ENCODE measurements at places on chromosomes 7 and 10.

DNA sequence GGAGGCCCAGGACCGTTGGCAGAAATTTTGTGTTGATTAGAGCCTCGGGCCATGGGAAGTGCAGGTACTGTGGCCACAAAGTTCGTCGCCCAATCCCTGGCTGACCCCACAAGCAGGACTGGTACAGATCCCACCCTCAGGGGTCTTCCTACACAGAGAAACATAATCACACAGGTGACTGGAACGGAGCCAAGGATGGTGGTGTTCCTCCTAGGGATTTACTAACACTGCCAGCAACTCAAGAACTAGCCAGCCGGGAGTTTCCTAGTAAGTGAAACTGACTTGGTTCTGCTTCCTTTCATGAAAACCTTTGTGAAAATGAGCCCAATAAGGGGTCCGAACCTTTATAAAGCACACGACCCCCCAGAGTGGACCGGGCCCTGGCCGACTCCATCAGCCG lies 5.7 kb downstream of the CUX1 start:
- no peak for DNase-seq

GRCh38 chr10:67327626-67328535 lies 368.1 kb downstream of the CTNNA3 start:
- DNase-seq: no peak

DNA sequence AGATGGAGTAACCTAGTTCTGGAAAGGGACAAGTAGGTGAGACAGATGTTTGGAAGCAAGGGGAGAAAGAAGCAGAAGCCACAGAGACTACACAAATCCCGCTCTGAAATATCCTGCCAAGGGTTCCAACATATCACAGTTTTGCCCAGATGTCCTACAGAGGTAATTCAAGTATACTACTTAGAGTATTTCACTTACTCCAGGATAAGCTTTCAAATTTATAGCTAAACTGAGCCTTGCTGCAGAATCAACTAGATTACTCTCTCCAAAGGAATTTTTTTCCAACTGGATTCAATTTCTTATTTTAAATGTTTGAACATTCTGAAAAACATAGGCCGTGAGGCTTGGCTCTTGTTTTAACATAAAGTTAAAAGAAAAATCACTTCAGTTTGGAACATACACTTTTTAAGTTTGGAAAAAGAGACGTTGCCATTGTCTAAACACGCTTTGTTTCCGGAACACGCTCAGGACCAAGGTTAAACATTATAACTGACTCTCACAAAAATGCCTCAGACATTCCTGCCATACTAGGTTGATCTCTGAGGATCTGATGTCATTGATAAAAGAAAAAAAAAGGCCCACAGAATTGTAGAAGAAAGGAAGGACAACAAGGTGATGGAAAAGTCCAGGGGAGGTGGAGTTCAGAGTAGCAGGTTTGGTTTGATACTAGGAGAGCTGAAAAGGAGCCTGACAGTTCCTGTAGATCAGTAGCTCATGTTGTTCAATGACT lies 74.8 kb downstream of the FAM185A start:
- DNase-seq: no peak

DNA sequence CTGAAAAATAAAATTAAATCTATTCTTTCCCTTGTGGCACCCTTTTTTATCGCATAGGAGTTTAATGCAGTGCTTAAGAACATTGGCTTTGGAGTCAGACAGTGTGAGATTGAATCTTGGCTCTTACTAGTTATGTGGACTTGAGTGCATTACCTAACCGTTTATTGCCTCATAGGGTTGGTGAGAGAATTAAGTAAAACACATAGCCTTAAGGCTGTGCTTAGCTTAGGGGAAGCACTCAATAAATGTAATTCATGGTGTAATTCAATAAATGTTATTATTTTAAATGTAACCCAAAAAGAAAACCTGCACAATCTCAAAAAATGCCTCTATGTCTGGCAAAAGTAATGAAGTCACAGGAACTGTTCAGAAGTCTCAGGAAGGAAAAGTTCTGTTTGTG lies 2.7 kb downstream of the STK17A start:
- no peak for DNase-seq

- DNase-seq: no peak
These were observed 4.3 kb upstream of the PPIF start for GRCh38 chr10:79342811-79343561.

- DNase-seq: no peak
These were observed at the start of gene CACNB2 for GRCh38 chr10:18140149-18140956. Gene CACNB2, plus strand, starts transcription at chr10:18140424.

DNA sequence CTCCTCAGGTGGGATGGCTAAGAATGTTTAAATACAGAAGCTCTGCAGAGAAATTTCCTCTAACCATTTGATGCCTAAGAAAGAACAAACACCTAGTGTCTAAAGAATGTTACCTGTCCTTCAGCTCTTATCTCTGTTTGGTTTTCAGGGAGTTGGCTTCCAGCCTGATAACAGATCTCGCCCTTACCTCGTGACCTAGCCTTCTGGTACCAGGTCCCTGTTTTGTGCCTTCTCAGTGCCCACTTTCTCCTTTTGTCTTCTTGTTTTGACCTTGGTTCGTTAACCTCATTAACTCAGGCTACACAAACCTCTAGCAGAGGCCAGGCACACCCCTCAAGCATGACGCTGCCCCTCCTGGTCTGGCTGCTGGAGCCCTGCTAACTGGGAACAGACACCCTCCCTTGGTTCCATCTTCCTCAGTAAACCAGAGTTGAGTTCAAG lies 16.1 kb upstream of the RAB11FIP2 start:
- DNase-seq: no peak

DNA sequence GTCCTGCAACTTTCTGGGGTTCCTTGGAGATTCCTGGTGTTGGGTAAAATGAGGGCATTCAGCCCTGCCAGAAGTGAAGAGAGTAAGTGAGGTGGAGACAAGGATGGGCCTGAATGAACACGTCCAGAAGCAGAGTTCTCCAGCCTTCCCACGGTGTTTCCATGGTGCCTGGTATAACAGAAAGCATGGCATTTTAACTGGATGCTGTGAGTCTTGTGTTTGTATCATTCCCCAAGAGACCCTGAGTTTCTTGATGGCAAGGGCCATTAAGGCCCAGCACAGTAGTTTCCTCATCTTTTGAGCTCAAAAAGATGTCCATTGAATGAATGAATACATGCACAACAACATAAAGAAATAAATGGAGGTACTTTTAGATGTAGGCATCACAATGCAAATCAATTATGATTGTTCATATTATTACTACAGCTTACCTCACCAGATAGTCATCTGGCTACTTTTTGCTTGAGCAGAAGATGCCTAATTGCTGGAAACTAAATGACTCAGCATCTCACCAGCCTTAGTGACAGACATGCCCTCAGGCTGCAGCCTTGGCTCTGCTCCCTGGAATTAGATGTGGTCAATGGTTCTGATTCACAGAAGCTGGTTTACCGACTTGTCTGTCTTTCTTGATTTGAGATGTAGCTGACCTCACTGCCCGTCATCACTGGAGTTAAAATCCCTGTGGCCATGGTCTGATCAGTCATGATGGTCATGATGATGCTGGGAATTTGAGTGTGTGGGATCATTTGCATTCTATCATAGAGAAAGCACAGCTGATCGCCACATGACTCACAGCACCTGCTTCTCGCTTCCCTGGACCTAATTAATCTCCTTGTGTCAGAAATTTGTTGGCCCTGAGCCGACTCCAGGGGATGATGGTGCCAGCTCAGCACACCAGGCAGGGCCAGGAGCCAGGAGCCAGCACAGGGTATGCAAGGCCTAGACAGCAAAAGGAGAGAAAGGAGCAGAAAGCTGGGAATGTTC lies 83.9 kb downstream of the CXCL12 start:
- no peak for DNase-seq

DNA sequence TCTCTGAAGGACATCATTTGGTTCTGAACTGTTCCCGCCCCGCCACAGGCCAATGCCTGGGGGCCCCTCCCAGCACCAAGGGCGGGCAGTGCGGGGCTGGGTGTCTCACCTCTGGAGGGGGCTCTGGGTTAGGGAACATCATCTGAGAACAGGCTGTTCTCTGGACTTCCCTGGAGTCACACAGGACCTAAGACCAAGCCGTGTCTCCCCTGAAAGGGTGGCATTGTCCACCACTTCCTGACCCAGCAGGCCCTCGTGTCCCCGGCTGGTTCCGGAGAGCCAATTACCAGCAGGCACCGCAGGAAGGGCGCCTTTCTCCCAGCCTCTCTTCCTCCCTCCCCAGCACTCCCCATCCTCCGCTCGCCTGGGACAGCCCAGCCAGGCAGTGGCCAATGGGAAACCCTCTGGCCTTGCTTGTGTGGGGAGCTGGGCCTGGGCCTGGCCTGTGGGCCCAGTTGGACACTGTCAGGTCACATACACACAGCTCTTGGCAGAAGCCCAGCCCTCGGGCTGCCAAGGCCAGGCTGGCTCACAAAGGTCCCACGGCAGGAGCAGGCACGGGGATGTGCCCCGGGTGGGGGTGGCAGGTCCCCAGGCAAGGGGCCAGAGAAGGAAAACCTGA lies 119.5 kb downstream of the SPDYE5 start:
- no peak for DNase-seq

DNA sequence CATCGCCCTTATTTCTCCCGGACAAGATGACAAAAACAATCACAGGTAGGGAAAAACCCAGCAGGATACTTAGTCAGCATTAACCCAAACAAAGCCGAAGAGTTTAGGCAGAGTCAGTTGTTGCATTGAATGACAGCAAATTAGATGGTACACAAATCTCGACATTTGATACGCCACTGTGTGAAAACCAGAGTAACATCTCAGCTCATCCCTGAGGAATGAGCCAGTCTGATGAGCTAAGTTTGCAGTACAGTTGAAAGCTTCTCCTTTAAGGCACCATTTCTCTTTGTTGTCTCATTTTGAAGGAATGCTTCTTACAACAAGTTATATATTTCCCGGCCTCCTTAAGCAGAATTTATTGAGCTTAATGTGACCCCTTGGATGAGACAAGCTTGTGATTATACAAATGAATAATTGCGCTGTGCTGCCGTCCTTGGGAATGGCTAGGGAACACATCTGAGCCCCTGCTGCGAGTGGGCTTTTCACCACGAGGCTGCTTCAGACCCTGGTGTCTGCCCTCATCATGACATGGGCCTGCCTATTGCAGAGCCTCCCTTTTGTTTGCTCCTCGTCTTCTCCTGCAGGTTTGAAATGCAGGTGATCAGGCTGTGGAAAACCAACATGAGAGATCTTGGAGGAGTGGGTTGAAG lies 137.3 kb downstream of the CELF2 start:
- no peak for DNase-seq

- no peak for DNase-seq
These were observed 282.5 kb upstream of the MYO3A start for GRCh38 chr10:25651534-25651933.

DNA sequence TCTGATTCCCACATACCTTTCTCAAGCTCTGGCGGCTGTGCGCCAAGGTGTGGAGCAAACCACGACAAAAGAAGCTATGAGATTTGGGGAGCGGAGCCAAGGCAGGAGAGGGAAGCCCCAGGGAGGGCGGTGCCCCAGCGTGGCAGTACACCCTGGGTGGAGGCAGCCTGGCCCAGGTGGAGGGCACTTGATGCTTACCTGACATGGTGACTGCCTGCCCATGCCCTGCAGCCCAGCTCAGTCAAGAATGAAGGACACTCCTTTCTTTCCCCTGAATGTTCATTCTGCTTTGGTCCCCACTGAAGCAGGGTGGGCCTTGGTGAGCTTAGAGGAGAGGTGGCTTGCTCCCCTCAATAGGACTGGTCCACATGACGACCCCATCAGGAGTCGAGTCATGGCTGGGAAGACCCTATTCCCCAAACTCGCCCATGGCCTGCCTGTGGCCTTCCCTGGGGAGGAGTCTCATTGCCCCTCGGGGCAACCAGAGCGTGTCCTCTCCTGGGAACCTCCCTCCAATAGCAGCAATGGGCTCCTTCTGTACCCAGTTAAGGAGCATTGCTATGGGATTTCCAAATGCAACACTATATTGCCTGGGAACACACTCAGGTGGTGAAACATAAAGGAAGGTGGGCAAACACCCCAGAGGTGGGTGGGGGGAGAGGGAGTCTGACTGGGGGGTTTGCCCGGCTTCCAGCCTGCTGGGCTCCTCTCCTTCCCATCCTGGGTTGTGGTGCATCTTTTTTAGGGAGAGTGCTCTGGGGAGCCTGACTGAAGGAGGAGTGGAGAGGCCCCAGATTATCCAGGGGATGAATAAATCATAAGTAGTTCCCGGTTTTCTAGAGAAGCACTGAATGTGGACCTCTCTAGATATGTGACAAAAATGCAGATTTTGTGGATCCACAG lies 22.7 kb downstream of the RAMP3 start:
- no peak for DNase-seq

- DNase-seq: no peak
These were observed 81.8 kb downstream of the JMJD1C start for GRCh38 chr10:63384001-63384400.

GRCh38 chr10:114703377-114704107 lies 45.5 kb upstream of the ABLIM1 start:
- DNase-seq: no peak

GRCh38 chr10:131490991-131491594 lies 179.6 kb upstream of the TCERG1L start:
- no peak for DNase-seq

DNA sequence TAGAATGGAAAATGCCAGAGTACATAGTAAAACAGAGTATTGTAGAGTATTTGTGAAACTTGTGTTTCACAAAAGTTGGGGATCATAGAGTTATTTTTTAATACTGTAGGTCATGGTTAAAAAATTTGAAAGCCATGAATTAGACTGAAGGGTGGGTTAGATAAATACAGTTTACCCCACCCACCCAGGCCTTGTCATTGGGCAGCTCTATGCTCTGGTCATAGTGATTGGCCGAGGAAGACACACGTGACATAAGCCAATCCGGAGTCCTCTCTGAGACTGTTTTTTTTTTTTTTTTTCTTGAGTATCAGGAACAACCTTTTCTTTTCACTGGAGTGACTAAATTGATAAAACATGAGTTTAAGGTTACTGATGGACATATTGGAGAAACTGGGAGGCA lies 33.3 kb upstream of the ORC5 start:
- DNase-seq: no peak

GRCh38 chr7:1542841-1543747 lies 12.6 kb downstream of the MAFK start:
- no peak for DNase-seq

GRCh38 chr7:124452186-124452585 lies 313.4 kb downstream of the GPR37 start:
- no peak for DNase-seq

GRCh38 chr10:86798025-86798424 lies 41.6 kb downstream of the BMPR1A start:
- no peak for DNase-seq

DNA sequence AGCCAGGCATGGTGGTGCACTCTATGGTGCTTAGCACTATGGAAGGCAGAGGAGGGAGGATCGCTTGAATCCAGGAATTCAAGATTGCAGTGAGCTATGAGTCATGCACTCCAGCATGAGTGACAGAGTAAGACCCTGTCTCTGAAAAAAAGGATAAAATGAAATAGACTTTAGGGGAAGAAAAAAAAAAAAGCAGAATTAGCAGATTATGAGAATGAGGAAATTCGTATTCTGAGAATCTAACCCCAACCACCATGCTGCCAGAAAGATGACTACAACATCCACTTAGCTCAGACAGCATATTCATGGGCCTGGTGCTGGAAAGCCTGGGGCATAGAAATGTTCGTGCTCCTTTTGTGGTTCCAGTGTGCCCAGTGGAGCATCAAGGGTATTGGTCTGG lies 63.3 kb downstream of the TMEM26 start:
- no peak for DNase-seq
